ENCODE measurements at places on chromosomes 11 and 22.
A peak's percentile ranks its signal among the peaks of the same experiment; 100 is the strongest.

DNA sequence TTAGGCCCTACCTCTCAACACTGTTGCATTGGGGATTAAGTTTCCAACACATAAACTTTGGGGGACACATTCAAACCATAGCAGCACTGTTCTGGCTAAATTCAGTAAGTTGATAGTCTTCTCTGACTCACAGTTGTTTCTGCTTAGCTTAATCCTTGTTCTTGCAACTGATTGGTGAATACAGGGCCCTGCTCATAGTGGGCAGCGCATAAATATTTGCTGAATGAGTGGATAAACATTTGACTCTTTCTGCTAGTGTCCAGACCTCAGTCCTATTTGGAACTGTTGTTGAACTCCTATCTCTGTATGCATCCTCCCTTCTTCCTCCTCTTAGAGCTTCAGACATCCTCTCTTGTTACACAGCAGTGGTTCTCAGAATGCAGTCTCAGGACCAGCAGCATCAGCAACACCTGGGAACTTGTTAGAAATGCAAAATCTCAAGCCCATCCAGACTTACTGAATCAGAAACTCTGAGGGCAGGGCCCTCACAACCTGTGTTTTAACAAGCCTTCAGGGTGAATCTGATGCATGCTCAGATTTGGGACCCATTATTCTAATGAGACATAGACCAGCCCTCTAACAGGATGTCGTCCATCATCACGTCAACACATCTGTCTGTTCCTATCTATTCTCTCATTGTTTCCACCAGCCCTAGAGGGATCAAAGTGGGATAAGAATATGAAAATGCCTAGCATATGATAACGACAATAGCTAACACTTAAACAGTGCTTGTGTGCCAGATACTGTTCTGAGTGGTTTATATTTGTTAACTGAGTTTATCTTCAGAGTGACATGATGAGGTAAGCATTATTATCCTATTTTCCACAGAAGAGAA lies 22.3 kb downstream of the SPON1 start:
- no peak for DNase-seq

GRCh38 chr11:124612567-124613246 lies 1.5 kb downstream of the PANX3 start:
- DNase-seq, result no peak

- DNase-seq, result no peak
Measured at GRCh38 chr11:83520849-83521248, 234.7 kb upstream of the CCDC90B start.

GRCh38 chr11:35619116-35619854 lies 1.0 kb downstream of the FJX1 start:
- DNase-seq, result peak; percentile 62

GRCh38 chr11:125285844-125286243 lies 121.3 kb downstream of the PKNOX2 start:
- DNase-seq, result no peak

DNA sequence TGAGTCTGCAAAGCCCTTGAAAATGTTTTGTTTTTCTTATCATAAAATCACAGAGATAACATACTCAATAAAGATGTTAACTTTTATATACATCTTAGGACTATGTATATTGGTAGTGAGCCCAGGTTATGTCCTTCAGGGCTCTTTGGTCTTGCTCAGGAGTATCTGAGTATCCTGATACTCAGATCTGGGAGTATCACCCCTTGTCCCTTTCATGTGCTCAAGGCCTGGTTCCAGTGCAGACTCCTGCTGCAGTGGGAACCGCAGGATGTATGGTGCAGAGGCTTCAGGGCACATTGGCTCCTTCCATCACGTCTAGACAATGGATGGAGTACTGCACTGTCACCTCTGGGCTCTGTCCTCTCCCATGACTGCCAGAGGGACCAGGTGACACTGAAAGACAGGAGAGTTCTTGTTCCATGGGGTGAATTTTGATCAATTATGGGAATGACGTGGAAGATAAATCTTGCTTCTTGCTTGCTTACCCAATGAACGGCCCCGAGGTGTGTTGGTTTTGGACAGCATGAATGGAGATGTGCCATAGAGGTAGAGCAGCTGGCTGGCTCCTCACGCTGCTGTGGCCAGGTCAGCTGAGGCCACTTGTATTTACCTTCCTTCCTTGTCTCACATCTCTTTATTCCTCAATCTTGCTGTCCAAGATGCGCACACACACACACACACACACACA lies 215.5 kb downstream of the ARHGAP42 start:
- no peak for DNase-seq

DNA sequence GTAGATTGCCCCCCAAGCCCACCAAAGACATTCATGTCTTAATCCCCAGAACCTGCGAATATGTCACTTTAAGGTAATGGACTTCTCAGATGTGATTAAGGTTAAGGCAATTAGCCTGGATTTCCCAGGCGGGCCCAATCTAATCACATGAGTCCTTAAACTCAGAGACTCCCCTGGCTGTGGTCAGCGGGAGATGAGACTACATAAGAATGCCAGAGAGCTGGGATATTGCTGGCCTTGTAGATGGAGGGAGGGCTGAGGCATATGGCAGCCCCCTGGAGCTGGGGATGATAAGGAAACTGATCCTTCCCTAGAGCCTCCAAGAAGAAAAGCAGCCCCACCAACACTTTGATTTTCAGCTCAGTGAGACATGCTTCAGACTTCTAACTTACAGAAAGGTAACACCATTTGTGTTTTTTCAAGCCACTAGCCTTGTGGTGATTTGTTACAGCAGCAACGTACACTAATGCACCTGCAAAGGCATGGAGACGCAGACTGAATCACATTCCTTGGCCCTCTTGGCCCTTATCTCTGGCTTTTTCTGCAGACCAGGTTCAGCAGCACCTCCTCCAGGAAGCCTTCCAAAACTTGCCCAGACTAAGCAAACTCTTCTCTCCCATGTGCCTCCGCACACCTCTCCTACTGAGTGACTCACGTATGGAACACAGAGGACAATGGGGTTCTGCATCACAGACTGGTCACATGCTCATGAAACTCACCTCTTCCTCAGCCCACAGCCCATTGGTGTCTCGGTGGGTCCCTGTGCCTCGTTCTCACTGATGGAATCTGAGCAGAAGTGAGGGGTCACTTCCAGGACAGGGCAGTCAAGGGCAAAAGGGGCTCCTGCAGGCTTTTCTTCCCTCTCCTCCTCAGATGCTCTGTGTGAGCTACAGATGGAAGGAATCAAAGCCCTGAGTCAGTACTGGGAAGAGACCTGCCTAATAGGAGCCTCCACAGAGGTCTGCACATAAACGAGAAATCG lies 86.3 kb upstream of the HMGXB4 start:
- no peak for DNase-seq

GRCh38 chr22:49203859-49204598 lies 623.6 kb downstream of the BRD1 start:
- DNase-seq, result no peak

- DNase-seq, result no peak
Measured at GRCh38 chr11:107549253-107549953, 16.1 kb downstream of the ALKBH8 start.

- no peak for DNase-seq
Measured at GRCh38 chr11:45264839-45265515, 21.2 kb downstream of the SYT13 start.

- no peak for DNase-seq
Measured at GRCh38 chr22:31143537-31143936, 3.2 kb upstream of the PLA2G3 start.
